ENCODE measurements at places on chromosomes 6 and 20. TPM values are rescaled to one million over a fixed set of nuclear protein-coding genes. Genes with fewer than 3 reads are reported as not detected.

- H3K27me3 ChIP-seq, result no peaks in the 10 kb centered on the region
- H3K36me3 ChIP-seq, result no peaks in the 10 kb centered on the region
- peak overlapping the region; percentile 100 for H3K4me3 ChIP-seq
- peak overlapping the region; percentile 88 for H3K27ac ChIP-seq
- H3K4me1 ChIP-seq, result peaks cover 9% of the 10 kb centered on the region
Measured at GRCh38 chr6:27178407-27178730, 69.1 kb upstream of the PRSS16 start.

GRCh38 chr20:63094767-63095499 is 88.2 kb upstream of the BHLHE23 start:
- peaks cover 35% of the 10 kb centered on the region for H3K27me3 ChIP-seq
- H3K36me3 ChIP-seq, result no peaks in the 10 kb centered on the region
- DNase-seq, result no peak
- H3K4me1 ChIP-seq, result no peaks in the 10 kb centered on the region
- no peak overlapping the region for H3K27ac ChIP-seq

PBOV1 gene
- total RNA-seq, result not detected

GRCh38 chr6:153673225-153673624 is 365.8 kb upstream of the OPRM1 start:
- no peak for DNase-seq
- H3K27me3 ChIP-seq, result no peaks in the 10 kb centered on the region
- no peaks in the 10 kb centered on the region for H3K4me1 ChIP-seq
- no peaks in the 10 kb centered on the region for H3K36me3 ChIP-seq
- H3K4me3 ChIP-seq, result no peak overlapping the region
- H3K27ac ChIP-seq, result no peak overlapping the region

DNA sequence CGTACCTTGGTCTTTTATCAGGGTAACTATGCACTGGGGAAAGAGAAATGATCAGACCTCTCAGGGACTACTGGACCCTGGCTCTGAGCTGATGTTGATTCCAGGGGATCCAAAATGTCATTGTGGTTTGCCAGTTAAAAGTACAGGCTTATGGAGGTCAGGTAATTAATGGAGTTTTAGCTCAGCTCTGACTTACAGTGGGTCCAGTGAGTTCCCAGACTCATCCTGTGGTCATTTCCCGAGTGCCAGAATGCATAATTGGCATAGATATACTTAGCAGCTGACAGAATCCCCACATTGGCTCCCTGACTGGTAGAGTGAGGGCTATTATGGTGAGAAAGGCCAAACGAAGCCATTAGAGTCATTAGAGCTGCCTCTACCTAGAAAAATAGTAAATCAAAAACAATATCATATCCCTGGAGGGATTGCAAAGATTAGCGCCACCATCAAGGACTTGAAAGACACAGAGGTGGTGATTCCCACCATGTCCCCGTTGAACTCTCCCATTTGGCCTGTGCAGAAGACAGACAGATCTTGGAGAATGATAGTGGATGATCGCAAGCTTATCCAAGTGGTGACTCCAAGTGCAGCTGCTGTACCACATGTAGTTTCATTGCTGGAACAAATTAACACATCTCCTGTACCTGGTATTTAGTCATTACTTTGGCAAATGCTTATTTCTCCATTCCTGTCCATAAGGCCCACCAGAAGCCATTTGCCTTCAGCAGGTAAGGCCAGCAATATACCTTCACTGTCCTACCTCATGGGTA is 152.4 kb downstream of the THBS2 start:
- no peak overlapping the region for H3K4me3 ChIP-seq
- H3K27me3 ChIP-seq, result no peaks in the 10 kb centered on the region
- H3K4me1 ChIP-seq, result peaks cover 23% of the 10 kb centered on the region
- no peak overlapping the region for H3K27ac ChIP-seq
- no peaks in the 10 kb centered on the region for H3K36me3 ChIP-seq
- DNase-seq, result no peak

DNA sequence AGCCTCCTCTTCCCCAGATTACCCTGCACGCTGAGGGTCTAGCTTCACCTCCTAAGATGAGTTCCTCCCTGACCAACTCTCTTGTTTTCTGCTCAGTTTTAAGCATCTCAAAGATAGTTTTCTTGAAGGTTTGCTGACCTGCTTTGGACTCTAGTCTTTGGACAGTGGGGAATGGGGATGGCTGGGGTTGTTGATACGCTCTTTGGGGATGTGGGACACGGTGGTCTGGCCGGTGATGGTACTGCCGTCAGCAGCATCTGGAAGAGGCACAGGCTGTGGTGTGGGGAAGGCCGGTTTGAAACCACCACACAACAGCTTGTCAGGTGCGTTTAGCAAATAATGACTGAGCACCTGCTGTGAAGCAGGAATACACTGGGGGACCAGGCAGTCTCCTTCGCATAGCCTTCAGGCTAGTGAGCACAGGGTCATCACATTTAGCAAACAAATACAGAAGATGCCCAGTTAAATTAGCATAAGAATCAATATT is 94.1 kb downstream of the TMEM242 start:
- DNase-seq, result no peak
- no peaks in the 10 kb centered on the region for H3K36me3 ChIP-seq
- H3K4me1 ChIP-seq, result peaks cover 16% of the 10 kb centered on the region
- H3K4me3 ChIP-seq, result no peak overlapping the region
- H3K27ac ChIP-seq, result no peak overlapping the region
- peaks cover 17% of the 10 kb centered on the region for H3K27me3 ChIP-seq

TDRD6 gene
- 0.15 TPM for total RNA-seq

GRCh38 chr6:42038811-42039408 is 11.4 kb upstream of the TAF8 start:
- H3K4me3 ChIP-seq, result no peak overlapping the region
- DNase-seq, result no peak
- H3K27me3 ChIP-seq, result no peaks in the 10 kb centered on the region
- H3K36me3 ChIP-seq, result no peaks in the 10 kb centered on the region

Measured in neural progenitor cell (in vitro differentiated cells).